ENCODE measurements at places on chromosomes 16 and 17. TPM values are rescaled to one million over a fixed set of nuclear protein-coding genes. Genes with fewer than 3 reads are reported as not detected.

Gene SDR42E1
- total RNA-seq = 8.7 TPM

GRCh38 chr17:74951680-74952421, 16.2 kb downstream of the OTOP3 start:
- no peak for DNase-seq

DNA sequence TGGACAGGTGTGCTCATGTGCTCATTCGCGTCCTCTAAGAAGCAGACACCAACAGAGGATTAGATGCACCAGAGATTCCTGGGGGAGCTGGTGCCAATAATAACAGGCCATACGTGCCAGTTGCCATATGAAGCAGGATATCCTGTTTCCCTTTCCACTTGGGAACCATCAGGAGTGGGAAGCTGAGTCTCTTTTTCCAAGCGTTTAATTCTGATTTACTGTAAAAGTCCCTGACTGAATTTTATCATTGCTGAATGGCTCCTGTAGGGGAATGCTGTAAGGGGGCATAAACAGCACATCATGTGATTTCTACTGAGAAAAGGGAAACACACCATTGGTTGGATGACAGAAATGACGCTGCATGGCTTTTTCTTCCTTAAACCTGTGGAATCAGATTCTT, 113.3 kb downstream of the IRF8 start:
- DNase-seq = no peak

DNA sequence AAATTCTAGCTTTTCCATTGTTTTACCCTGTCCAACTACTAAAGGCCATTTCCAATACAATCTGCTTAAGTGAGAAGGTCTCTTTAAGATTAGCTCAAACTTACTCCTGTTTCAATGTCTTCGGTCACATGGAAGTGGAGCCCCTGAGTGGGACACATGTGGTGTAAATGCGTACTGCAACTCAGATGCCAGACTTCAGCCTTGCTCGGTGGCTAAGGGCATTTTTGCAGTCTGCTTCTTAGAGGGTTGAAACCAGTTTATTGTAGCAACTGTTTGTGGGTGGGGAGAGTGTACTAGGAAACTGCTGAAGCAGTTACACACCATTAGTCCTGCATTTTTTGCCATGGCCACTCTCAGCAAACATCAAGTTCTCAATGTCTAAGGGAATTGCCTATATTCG, 140.6 kb downstream of the PARN start:
- DNase-seq = no peak

- DNase-seq = no peak
Observed at GRCh38 chr16:10224850-10225249, 42.6 kb upstream of the GRIN2A start.

GRCh38 chr17:42562388-42563142, 617 bp downstream of the COASY start:
- peak; percentile 39 for DNase-seq

DNA sequence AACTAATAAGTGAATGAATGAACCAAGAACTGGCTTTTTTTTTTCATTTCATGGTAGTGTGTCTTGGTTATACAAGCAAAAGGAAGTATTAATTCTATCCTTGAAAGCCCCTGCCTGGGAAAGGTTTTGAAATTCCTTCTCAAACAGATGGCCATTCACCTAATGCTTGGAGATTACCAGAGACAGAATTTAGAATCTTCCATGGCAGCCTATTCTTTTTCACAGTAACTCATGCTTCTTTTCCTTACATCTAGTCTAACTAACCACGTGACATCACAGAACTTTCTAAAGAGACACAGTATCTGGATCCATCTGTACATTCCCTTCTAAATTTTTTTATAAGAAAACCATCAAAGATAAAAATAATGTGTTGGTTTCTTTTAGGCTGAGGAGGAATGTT, 151.6 kb downstream of the FTO start:
- DNase-seq = no peak

DNA sequence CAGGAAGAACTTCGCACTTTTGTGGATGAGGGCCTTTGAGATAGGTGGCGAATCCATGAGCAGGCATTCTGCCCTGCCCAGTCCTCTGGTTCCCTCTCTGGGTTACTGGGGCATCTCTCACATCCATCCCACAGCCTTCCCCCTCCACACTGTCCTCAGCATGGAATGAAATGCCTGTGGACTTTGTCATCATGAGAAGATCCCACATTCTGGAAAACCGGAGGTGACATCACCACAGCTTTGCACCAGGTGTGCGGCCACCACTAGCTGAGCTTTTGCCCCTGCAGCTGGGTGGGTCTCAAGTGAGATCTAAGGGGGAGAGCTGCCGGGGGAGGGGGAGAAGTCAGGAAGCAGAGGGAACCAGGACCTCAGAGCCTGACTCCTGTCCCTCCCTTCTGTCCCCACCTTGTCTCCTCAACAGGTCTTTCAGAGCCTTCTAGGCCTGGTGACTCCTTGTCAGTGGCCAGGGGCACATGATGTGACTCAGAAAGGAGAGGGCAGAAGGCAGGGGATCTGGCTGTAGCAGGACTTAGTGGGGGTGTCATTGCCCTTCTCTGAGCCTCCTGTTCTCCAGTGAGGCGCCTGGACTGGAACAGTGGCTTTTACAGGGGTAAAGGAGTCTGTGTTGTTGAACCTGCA, 40.0 kb upstream of the DLX4 start:
- no peak for DNase-seq

DNA sequence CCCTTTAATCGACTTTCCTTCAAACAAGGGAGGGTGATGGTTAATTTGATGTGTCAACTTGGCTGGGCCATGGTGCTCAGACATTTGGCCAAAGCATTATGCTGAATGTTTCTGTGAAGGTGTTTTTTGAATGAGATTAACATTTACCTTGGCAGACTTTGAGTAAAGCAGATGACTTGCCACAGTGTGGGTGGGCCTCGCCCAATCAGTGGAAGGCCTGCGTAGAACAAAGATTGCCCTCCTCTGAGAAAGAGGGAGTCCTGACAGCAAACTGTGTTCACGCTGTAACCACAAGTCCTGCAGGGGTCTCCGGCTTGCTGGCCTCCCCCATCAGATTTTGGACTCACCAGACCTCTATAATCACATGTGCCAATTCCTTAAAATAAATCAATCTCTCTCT, 118.7 kb downstream of the SOX9 start:
- DNase-seq = no peak

Gene HLF
- total RNA-seq = 44.3 TPM

GRCh38 chr17:67544364-67544955, 167.4 kb downstream of the PITPNC1 start:
- DNase-seq = no peak

GRCh38 chr17:15119968-15120367, 145.2 kb downstream of the PMP22 start:
- DNase-seq = no peak

Gene TP53TG3B
- total RNA-seq = not detected

DNA sequence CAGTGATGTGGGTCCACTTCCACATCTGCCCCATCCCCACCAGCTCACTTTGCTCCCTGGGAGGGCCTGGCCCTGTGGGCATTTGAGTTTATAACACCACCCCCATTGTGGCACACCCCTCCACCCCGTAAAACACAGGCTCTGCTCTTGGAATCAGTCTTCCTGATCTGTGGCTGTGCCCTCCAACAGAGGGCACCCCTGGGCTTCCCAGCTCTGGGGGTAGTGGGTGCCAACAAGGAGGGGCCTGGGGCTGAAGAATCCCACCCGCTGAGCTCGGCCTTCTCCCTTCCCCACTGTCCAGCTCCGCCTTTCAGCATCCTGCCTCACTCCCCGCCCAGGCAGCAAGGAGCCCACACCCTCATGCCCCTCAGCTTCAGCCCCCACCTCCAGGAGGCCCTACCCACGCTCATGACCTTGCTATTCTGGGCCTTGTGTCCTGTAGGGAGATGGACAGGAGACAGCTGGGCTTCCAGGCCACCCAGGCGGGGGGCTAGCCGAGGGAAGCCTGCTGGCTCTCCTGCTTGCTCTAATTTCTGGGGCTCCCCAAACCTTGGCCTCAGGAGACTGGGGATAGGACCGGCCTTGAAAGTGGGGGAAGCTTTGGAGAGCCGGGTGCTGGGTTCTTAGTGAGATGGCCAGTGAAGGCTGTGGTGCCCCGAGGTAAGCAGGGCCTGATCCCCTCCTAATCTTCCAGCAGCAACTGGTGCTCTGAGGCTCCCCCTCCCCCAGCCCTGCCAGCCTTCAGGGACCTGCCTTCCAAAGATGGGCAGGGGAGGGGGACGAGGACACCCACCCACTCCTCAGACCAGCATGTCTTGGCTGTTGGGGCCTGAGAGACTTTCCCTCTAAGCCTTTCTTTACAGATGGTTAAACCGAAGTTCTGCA, 2.9 kb upstream of the ATP2A1 start:
- DNase-seq = no peak
